Stimulated activated CD4-positive, alpha-beta T cell treated with anti-CD3 and anti-CD28 coated beads, TNF-alpha, amount 100 ng/mL, for 1 hour (primary cell): ENCODE measurements at places on chromosomes 12 and 14.

- no peak for DNase-seq
Measured at GRCh38 chr14:101408077-101408831, 153.0 kb upstream of the DIO3 start.

DNA sequence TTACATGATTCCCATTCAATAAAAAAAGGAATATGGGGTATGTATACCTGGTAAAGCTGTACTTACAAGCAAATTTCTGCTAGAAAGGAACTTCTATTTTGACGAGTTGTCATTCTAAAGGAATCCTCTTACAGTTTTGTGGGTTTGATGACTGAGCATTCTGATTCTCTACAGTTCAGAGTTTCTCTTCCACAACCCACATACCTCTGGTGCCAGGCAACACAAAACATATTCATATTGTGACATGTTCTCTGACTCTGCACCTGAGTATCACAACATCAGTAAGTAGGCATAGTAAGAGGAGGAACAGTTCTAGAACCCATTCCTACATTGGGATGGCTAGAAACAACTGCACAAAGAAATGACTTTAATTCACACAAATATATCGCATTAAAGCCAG, 636.6 kb downstream of the MED13L start:
- no peak for DNase-seq

- no peak for DNase-seq
Measured at GRCh38 chr14:40682131-40682913, 924.4 kb upstream of the LRFN5 start.

DNA sequence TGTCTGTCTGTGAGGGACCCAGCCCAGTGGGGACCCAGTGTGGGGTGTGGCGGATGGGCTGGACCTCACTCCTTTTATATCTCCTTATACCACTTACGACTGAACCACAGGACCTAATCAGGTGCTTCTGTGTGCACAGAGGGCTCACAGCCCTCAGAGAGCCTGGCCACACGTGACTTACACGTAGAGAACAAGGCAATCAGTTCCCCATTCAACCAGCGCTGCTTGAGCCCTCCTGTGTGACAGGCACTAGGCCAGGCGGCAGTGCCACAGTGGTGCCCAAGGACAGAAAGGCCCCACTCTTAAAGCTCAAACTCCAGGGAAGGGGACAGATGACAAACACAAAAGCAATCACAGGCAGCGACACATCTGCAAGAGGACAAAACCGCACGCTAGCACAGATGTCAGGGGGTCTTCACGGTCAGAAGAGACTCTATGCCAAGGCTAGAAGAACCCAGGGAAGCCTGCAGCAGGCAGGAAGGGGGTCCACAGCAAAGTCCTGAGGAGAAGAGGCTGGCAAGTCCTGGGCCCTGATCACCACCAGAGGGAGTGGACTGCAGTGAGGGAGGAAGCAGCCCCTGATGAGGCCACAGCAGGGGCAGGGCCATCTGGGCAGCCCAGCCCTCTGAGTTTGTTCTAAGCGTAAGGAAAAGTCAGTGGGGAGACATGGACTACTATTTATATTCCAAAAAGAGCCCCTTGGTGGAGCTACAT, 39.3 kb downstream of the SETD3 start:
- no peak for DNase-seq

DNA sequence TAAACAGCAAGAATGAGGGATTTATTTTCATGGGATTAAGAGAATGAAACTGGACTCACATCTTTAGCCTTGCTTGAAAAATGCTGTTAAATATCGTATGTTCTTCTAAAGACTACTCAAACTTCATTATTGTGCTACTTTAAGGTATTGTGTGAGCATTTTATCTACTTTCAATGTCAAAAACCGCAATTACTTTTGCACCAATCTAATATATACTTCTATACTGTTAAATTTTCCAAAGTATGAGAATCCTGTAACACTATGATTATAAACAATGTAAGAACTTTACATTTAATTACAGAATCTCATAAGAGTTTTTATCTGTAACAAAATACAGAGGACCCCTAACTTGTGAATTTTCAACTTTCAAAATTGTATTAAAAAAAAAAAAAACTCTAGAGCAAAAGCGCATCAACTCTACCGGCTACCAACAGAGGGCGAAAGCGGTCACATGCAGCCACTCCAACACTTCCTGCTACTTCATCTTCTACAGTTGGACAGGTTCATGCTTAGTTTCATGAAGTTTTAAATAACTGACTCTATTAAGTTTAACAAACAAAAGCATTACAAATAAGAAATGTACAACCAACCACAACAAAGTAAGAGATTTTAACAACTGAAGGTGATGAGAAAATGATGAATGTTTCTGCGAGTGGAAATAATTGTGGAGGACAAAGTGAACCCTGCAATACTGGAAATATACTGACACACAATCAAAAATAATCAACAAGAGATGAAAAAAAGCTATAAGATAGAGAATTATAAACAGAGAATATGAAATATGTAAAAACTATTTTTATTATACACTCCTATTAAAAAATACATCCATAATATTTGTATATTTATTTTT, 210.9 kb downstream of the MED13L start:
- DNase-seq = peak; percentile 37

DNA sequence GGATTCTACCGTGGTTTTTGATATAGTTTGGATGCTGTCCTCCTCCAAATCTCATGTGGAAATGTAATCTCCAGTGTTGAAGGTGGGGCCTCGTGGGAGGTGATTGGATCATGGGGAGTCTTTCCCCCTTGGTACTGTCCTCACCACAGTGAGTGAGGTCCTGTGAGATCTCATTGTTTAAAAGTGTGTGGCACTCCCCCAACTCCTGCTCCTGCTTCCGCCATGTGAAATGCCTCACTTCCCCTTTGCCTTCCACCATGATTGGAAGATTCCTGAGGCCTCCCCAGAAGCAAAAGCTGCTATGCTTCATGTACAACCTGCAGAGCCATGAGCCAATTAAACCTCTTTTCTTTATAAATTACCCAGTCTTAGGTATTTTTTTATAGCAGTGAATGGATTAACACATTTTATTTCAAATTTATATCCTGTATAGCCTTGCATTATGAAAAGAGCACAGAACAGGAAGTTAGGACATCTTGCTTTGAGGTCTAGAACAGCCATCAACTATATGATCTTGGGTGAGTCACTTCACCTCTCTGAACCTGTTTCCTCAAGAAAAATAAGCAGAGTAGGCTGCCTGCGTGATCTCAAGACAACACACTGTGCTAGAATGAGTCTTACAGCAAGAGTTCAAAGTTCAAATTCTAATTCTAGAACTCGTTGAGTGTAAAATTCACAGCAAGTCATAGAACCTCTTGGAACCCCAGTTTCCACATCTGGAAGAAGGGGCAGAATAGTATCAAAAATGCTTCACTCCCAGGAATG, 160.9 kb upstream of the EEA1 start:
- no peak for DNase-seq

DNA sequence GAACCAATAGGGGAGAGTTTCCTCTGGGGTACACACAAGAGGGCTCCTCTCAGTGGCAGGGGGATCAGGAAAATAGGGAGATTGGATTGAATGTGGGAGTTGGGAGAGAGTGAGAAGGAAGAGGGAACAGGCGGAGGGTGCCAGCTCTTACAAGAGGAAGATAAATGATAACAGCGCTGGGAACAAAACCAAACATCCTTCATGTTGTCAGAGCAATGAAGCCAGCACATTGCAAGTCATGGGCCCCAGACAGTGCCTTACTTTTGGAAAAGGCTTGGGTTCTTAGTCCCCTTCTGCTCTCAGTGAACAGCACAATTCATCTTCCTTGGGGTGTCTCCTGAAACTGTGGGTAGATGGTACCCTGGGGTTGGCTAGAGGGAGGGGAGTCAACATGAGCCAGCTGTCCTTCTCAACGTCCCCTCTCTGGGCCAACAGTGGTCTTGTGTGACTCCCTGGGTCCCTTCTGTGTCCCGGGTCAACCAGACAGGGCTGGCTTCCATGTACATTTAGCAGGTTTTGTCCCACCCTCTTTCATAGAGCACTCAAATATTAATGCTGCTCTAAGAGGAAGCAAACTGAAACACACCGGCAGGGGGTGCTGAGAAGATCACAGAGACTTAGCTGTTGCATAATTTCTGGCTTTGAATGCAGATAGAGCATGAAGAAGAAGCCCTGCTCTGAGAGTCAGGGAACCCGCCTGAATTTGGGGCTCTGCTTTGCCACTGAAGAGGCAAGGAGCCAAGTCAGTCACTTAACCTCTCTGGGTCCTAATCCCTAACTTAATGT, 138.5 kb downstream of the ESRRB start:
- no peak for DNase-seq

DNA sequence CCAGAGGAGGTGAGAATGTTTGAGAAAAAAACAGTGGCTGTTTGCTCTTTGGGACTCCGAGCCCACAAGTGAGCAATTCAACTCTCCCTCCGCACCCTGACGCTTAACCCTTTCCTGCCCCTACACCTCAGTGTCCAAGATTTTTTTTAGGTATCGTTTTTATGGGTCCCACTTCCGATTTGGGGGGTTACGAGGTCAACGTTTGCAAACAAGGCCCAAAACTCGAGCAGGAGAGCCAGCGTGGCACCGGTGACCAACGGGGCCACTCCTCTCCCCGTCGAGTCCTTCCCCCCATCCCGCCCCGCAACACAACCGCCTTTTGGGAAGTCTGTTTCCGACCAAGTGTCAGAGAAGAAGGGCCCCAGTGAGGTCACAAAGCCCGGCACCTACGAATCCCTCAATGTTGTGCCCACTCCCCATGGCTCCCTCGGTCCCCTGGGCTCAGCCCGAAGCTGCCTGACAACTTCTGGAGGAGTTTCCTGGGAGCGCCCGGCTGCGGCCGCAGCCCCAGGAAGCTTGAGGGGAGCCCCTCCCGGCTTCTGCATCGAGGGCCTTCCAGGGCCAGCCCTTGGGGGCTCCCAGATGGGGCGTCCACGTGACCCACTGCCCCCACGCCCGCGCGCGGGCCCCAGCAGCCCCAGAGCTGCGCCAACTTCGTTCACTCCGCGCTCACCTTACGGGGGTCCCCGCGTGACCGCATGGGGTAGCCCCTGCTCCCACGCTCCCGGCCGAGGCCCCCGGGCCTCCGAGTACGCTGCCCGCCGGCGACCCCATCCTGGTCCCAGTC, 1.2 kb downstream of the CDK2AP1 start:
- DNase-seq = no peak

- DNase-seq = no peak
Measured at GRCh38 chr12:124621296-124621660, 53.9 kb upstream of the NCOR2 start.

GRCh38 chr14:66383771-66384170, 102.4 kb upstream of the CCDC196 start:
- DNase-seq = no peak
